ENCODE measurements at places on chromosomes 1 and 21.

- no peak for DNase-seq
These were observed 137.0 kb downstream of the LRRC53 start for GRCh38 chr1:74375376-74375775.

DNA sequence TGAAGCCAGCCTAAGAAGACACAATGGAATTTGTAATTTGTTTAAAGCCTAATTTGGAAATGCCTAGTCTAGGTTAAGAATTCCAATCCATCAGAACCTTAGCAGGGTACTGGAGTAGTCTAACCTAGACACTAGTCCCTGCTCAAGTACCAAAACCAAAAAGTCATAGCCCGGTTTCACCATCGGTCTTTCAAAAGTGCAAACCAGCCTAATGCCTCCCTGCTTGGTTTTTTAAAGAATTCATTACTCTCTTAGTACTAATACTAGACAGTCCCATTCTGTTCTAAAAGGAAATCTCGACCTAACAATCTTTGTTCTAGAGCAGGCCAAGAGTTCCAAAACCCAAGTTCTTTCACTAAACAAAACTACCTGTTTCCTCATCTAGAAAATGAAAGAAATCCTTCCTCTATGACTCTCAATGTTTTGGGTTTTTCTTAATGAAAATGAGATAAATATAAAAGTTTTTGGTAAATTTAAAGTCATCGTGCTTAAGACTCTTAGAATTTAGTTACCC, 2.6 kb downstream of the PUM1 start:
- DNase-seq, result no peak

DNA sequence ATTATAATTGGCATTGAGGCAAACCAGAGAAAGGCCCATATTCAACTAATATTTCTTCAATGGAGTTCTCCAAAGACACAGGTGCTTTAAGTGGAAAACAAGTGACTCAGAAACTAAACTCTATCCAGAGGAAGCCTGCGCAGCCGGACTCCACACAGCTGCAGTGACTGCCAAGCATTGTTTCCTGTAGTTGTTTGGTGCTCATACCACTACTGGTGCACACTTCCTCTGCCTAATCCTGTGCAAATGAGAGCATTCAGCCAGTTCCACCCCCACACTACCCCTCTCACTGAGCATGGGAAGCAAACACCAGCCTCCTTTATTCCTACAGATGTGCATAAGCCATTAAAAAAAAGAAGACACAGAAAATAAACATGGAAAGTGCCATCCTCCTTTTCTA, 102.9 kb downstream of the VAV3 start:
- DNase-seq, result no peak

GRCh38 chr21:34877485-34878128, 171.5 kb downstream of the RUNX1 start:
- no peak for DNase-seq

GRCh38 chr1:158999316-159000069, 10.2 kb upstream of the IFI16 start:
- no peak for DNase-seq

- DNase-seq, result no peak
These were observed 66.2 kb upstream of the NHLH2 start for GRCh38 chr1:115907092-115907491.

- no peak for DNase-seq
These were observed 25.5 kb downstream of the CDC14A start for GRCh38 chr1:100377590-100378361.

DNA sequence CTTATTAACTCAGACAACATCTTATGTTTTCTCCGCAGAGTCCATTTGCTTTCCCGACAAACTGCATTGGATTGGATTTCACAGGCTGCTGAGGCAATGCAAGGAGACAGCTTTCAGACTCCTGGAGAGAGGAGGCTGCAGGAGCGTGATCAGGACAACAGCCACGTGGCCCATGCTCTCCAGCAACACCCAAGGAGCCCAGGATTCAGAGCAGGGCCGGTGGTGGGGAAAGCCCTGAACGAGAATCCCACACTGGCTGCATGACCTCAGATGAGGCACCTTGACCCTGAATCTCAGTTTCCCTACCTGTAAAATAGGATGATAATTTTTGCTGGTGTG, 78.3 kb upstream of the NFASC start:
- DNase-seq, result no peak

DNA sequence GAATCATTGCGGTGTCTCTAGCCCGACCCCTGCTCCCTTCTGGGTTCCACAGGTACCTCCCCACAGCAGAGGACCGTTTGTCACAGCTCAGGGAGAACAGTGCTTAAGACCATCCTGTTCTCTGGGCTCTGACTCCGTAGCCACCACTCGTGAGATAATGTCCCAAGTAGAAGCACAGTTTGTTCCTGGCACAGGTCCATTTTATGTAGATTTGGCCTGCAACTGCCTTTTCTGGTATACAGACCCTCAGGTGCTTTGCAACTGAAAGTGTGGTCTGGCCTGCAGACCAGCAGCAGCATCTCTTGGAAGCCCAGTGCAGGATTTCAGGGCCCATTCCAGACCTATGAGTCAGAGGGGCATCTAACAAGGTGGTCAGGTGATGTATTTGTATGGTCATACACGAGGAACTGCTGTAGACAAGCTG, 28.4 kb upstream of the TMEM125 start:
- DNase-seq, result no peak

DNA sequence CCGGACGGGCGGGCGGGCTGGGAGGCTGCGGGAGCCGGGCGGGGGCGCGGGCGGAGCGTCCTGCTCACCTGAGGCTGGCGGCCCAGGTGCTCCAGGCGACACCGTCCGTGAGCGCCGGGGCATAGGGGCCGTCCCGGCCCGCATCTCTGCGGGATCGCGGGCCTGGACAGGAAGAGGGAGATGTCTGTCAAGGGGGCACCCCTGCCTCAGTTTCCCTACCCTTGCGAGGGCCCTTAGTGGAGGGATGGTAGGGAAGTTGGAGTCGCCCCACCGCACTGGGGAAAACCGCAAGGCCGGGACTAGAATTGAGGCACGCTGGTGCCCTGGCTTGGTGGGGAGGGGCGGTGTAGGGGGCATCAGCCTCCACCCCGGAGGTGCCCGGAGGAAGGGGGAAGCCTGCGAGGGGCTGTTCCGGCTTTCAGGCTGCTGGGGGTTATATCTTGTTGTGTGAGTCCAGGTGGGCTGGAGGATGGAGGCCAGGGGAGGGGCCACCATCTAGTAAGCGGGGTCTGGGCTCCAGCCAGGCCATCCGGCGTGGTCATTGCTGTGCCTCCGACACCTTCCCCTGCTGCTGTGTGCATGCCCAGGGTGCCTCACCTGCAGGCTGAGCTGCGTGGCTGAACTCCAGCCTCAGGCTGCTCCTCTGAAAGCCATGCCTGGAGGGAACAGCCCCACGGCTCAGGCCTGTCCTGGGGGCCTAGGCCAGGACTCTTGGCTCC, 580 bp downstream of the VWA1 start:
- DNase-seq, result no peak

DNA sequence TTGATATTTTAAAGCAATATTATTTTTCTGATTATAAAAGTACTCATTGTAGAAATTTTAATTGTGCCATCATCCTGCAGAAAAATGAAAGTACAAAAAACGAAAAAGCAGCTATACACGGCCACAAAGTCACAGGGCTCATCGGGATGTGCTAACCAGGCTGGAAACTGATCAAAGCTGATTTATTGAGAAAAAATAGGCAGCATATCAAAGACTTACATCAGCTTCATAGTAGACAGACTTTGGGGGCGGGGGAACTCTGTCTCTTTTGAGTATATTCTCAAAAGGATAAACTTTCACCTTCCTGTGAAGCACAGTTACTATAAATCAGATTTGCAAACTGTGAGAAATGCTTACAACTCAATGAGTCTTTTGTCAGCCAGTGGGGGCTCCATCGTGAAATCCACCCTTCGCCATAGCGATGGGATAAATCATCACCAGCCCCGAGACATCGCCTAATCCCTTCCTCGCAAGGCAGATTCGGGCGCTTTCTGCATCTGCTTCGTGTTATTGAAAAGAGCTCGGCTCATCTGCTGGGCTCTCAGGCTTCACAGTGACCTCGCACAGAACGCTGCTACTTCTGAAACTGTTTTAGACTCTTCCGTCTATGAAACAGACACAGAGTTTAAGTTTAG, 69.2 kb upstream of the ERG start:
- no peak for DNase-seq

DNA sequence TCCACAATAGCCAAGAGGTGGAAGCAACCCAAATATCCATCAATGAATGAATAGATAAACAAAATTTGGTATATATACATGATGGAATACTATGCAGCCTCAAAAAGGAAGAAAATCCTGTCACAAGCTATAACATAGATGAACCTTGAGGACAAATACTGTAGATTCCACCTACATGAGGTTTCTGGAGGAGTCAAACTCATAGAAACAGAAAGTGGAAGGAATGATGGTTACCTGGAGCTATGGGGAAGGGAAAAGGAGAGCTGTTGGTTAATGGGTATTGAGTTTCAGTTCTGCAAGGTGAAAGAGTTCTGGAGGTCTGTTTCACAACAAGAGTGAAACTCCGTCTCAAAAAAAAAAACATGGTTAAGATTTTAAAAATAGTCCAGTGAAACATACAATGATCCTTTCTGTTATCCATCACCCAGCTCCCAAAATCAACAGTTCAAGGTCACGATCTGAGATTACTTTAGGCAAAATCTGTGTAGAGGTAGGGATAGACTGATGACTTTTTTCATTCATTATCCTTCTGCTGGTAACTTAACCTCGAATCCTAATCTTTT, 80.8 kb upstream of the HNRNPU start:
- DNase-seq, result no peak

DNA sequence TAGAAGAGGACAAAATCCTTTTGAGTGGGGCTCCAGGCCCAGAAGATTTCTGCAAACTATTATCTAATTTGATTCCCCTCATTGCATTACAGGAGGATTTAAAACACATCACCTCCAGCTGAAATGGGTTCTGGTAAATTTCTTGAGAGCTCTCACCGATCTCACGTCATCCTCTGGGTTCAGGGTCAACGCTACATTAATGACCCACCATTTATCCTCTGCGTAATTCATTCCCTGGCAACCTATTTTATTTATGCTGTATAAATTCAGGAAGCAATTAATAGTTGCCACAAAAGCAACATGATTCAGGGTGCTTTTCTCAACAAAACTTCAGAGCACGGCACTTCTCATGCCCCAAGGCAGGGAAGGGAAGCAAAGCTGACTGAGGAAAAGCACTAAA, 38.9 kb downstream of the LMX1A start:
- no peak for DNase-seq

DNA sequence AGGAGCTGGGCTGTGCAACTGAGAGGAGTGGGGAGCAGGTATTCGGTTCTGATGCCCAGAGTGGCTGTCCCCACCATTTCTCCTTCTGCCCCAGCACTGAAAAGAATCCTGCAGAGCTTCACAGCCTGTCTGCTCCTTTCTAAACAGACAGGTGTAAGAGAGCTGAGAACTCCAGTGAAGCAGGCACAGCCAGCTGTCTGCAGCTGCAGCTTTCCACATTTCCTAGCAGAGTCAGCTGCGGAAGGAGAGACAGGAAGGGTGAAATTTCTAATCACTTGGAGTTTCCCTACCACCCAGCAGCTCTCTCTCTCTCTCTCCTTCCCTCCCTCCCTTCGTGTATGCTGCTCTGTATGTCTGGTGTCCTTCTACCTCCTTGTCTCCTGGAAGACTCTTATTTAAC, 40.5 kb upstream of the GJB5 start:
- DNase-seq, result no peak

DNA sequence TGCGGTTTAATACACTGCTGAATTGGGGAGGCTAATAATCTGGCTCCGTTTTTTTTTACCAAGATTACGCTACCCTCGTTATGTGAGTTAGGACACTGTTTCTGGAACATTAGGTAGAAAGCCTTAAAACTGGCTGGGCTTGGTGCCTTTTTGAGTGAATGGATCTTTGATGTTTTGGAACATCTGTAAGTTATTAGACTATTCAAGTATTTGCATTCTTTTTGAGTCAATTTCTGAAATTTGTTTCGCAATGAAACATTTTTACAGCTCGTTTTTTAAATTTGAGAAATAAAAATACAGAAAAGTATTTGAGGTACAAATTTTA, 106.9 kb downstream of the LTN1 start:
- no peak for DNase-seq

DNA sequence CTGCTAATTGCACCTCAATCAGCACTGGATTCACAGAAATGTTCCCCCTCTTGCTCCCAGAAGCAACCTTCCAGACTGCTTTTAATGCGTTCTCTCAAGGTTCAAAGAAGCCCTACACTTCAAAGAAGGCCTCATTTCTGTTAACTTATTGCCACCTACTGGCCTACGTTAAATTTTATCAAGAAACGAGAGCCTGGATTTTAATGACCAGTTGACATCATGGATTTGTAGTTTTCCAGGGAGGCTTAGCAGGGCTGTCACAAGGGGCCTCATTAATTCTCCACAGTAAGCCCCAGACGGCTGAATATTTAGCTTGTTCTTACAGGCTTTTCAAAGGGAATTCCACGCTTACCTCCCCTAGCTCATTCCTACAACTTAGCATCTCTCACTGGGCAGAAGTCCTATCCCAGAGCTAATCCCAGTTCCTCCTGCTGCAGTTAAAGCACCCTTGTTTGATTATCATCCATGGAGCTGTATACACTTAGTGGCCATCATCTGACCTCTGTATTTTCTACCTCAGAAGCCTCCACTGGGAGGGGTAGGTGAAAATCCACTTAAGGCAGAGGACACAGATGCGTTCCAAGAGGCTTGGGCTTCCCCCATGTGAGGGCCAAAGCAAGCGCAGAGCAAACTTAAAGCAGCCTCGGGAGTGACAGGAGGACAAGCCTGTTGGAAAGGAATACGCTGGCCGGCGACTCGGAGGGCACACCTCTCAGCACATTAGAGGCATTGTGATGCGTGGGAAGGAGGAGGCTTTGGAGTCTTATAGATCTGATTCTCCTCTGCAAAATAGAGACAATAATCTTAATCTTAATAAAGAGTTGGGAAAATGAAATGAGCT, 32.2 kb upstream of the CYP4X1 start:
- no peak for DNase-seq

GRCh38 chr1:86195281-86195680, 38.7 kb upstream of the COL24A1 start:
- DNase-seq, result no peak

- no peak for DNase-seq
These were observed 9.3 kb downstream of the FTCD start for GRCh38 chr21:46145840-46146691.

DNA sequence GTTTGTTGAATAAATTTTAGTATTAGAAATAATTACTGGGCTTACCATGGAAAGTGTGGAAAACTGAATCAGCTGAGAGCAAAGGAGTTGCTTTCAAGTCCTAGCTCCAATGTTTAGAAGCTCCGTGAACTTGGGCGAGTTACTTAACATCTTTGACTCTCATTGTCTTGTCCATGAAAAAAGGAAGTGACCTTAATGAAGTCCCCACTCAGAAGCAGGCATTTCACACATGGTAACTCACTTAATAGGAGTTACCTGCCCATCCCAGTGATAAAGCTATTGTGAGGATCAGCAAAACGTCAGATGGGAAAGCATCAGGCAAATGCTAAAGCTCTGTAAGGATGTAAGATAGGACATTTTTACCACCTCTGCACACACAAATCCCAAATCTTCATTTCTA, 34.0 kb upstream of the GADD45A start:
- DNase-seq, result no peak

GRCh38 chr21:45535341-45536081, 6.7 kb downstream of the SLC19A1 start:
- DNase-seq, result no peak
